ENCODE measurements at places on chromosomes 4 and X.

GRCh38 chrX:29136904-29137303 is 549.7 kb downstream of the IL1RAPL1 start:
- no peak for DNase-seq

DNA sequence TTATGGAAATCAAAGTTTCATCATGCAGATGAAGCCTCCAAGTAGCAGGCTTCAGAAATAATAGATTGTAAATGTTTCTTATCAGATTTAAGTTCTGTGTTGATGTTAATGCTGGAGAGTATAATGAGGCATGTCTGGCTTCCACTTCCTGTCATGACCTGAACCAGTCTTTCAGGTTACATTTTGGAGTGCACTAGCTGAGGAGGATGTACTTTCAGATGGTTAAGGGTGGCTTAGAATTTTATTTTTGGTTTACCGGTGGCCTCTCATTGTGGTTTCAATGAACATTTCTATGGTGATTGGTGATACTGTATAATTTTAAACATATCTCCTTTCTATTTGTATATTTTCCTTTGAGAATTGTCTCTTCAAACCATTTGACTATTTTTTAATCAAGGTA is 890.4 kb downstream of the SH3BGRL start:
- no peak for DNase-seq

DNA sequence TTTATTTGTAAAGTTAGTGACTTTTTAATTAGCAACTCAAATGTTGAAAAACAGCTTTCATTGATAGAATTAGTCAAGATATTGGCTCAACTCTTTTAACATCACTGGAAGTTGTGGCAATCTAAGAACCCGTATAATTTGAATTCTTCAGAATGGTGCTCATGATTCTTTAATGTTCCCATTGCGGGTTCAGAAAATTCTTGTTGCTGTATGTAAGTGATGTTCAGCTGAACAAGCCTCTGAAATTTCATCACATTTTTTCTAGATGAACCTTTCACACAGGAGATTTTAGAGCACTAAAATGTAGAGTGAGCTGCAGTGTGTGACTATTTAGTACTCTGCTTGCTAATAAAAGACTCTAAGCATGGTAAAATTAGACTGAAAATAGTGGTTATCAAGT is 1317.7 kb downstream of the FSTL5 start:
- no peak for DNase-seq

- no peak for DNase-seq
These were observed 40.9 kb downstream of the TSC22D3 start for GRCh38 chrX:107734646-107735045.

DNA sequence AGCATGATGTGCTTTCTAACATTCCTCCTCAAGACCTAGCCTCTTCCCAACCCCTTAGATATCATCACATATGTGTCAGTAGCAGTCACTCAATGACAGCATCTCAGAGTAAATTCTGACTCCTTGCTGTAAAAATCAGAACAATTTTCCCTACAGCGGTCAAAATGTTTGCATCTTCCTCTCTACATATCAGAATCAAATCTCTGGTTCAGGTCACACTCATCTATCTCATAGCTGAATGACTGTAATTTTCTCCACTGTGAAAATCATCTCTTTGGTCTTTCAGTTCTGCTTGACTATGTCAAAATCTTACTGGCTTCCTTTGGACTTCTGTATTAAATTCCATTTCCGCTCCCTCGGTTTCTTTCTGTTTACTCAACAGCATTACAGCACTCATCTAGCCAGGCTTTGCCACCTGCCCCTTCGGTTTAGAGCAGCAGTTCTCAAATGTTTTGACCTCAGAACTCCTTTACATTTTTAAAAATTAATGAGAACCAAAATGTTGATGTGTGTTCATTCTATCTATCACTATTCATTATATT is 57.3 kb downstream of the AGA start:
- no peak for DNase-seq

GRCh38 chr4:112318239-112319142 is 21.3 kb downstream of the ALPK1 start:
- no peak for DNase-seq

GRCh38 chr4:26916195-26916594 is 55.6 kb downstream of the STIM2 start:
- no peak for DNase-seq

DNA sequence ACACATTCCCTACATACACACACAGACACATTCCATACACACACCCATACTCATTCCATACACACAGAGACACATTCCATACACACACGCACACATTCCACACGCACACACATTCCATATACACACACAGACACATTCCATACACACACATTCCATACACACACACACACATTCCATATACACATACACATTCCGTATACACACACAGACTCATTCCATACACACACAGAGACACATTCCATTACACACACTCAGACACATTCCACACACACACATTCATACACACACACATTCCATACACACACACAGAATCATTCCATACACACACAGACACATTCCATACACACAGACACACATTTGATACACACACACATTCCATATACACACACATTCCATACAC is 15.2 kb downstream of the LINC00632 start:
- no peak for DNase-seq

DNA sequence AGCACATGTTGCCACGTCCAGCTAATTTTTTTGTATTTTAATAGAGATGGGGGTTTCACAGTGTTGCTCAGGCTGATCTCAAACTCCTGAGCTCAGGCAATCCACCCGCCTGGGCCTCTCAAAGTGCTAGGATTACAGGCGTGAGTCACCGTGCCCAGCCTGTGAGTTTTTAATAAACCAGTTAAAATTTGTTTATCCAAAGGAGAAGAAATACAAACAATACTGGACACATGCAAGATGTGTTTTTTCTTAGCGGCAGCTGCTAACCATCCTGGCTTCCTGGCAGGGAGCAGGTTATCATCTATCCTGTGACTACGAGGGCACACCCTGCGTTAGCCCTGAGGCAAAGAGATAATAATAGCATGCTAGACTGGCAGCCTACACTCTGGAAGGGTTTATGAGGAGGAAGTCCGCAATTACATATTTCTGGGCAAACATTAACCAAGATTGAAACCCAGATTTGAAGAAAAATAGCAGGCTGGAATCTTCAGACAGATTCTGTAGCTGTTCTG is 191.4 kb downstream of the SPRY1 start:
- no peak for DNase-seq

DNA sequence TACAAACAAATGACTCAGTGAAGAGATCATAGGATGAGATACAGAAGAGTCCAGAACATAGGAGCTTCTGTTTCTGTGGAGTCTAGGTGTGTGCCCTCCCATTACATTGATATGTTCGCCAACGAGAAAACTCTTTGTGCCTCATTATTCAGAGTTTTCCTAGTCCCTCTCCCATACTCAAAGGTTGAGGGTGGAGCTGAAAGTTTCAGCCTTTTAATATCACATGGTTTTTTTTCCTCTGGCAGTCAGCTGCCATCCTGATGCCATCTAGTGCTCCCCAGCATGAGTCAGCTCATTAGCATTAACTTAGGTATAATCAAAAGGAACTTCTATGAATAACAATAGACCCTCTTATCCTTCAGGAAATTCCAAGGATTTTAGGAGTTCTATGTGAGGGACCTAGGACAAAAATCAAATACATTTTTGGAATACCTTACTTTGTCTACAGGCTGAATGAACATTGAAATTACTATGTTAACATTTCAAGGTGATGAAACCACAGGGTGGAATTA is 559.6 kb upstream of the AMOT start:
- DNase-seq: no peak

DNA sequence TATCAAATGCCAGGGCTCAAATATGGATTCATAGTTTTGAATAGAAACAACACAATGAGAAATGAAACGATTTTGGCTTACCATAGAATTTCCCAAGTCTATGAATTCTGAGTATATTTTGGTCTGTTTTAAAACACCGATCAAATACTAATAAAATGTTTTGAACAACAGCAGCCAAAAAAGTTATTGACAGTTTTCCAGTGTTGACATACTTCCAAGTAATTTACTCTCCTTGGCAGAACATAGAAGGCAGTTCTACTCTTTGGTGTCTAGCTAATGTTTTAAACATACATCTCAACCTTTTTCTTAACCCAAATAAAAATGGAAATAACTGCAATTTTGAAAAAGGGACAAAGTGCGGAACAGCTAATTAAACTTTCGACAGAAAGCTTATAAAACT is 1419.8 kb downstream of the ADGRL3 start:
- no peak for DNase-seq

- no peak for DNase-seq
These were observed 33.0 kb downstream of the FREM3 start for GRCh38 chr4:143667461-143667860.

GRCh38 chrX:42127563-42127962 is 204.2 kb upstream of the CASK start:
- no peak for DNase-seq

DNA sequence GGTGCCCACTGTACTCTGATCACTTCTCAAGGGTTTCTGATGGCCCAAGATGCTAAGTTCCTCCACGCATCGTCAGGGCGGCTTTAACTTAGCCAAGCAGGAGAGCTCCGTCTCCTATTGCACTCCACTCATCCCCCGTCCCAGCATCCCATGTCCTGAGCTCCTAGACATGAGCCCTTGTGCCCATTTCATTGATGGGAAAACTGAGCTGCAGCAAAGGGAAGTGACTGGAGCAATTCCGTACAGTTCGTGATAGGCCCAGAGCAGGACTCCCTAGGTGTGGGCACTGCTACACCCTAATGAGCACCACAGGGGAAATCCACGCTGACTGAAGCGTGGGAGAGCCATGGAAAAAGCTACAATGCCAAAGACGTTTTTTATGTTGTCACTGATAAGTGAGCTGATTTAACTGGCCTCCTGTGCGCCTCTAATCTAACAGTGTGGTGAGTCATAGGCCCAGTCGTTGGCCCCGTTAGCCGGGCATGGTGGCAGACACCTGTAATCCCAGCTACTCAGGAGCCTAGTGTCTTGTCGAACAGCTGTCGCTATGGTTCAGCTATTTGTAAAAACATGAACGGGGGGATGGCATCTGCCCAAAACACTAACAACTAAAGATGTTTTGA is 14.9 kb downstream of the NSDHL start:
- DNase-seq: no peak

DNA sequence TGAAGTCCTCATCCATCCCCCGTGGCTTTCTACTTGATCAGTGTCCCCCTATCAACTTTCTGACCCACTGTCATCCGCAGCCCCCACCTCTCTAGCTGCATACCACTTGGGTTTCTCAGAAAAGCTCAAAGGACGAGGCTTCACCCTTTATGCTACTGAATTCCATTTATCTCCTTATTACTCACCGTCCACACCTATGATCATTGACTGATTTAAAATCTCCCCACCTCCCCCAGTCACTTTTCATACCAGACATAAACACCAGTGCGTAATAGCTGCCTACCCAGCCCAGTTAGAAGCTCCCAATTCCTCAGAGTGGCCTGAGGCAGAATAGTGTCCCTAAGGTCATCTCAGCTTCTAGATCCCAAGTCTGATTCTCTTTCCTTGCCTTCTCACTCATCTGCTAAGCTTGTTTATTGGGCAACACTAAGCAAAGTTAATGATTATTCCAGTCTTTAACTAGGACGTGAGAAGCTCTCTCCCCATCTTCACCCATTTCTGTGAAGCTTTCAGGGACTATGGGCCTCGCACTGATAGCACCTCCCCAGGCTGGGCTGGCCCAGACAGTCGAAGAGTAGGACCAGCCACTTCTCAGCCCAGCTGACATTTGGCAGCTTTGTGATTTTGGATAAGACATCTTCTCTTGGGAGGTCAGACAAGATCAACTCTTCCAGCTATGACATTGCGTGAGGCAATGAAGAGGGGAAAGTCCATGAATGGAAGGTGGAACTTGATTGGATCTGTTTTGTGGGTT is 7.2 kb upstream of the DDX60L start:
- DNase-seq: no peak

GRCh38 chr4:97134456-97134855 is 1008.8 kb downstream of the STPG2 start:
- DNase-seq: no peak

- DNase-seq: peak; percentile 3
These were observed 18.2 kb downstream of the PRDM8 start for GRCh38 chr4:80215449-80216052.

GRCh38 chrX:110222497-110223257 is 95.2 kb downstream of the AMMECR1 start:
- no peak for DNase-seq

- DNase-seq: no peak
These were observed 17.2 kb downstream of the ANXA3 start for GRCh38 chr4:78568640-78569305.

- no peak for DNase-seq
These were observed 179.4 kb upstream of the PACRGL start for GRCh38 chr4:20520901-20521300.

GRCh38 chrX:124250835-124251437 is 81.5 kb upstream of the TEX13D start:
- DNase-seq: no peak

DNA sequence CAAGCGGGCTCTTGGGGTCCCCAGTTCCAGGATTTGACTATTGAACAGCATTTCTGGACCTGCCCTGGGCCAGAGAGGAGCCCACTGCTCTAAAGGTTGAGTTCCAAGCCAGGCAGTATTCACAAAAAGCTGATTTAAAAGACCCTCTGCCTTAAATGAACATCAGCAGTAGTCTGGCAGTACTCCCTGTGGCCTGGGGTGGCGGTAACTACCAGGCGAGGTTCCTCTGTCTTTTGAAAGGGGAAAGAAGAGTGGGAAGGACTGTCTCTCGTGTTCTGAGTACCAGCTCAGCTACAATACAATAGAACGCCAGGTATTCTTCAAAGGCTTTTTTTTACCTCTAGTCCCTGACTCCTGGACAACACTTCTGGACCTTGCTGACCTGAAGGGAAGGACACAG is 456.4 kb upstream of the TEX13C start:
- DNase-seq: no peak

- DNase-seq: no peak
These were observed 54.0 kb upstream of the ZCCHC13 start for GRCh38 chrX:74249963-74250362.

- DNase-seq: no peak
These were observed 440.6 kb upstream of the HS3ST1 start for GRCh38 chr4:11869191-11869870.

- no peak for DNase-seq
These were observed 30.2 kb downstream of the BEND4 start for GRCh38 chr4:42122237-42122636.

- DNase-seq: no peak
These were observed 21.1 kb downstream of the PDLIM3 start for GRCh38 chr4:185514182-185514697.

DNA sequence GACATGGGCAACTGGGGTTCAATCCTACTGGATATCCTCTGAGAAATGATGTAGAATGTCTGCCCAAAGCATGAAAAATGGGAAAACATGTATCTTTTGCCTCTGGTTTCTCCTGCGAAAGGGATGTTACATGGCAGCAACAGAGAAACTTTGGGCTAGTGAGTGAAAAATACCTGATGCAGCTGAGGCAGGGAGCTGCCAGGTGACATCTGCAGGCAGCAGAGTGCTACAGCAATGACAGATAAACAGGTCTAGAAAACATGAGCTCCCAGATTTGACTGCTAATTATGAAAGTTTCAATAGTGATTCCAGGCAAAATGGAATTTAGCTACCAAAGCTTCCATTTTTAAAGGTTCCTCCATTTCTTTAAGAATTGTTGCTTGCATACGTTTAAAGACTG is 4.8 kb upstream of the CXCL1 start:
- DNase-seq: peak; percentile 10

- DNase-seq: no peak
These were observed 115.0 kb downstream of the SMIM20 start for GRCh38 chr4:26028793-26029567.
